SJSA1 (cell line): ENCODE measurements at places on chromosomes 5 and 9. TPM values are rescaled to one million over a fixed set of nuclear protein-coding genes. Genes with fewer than 3 reads are reported as not detected.

The OTP gene
- total RNA-seq, result not detected in 2 replicates

DNA sequence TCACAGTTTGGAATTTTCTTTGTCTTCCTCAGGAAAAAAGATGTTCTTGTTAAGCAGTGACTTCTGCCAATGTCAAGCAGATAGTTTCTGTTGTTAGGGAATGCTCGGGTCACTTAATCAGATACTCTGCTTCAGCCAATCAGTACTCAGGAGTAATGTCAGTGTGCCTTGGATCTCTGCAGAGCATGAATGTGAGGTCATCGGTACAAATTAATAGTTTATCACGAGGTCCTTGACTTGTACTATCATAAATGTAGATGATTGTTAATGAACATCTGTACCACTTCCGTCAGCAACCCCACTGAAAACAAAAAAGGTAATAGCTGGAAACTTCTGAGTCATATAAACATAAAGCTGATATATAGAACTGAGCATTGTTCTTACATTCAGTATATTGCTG, 73.6 kb downstream of the FBXL7 start:
- DNase-seq, result peak; percentile 40

The CNTNAP3B gene
- total RNA-seq, result 0.06 TPM in 1 of 2 replicates, not detected in the other

DNA sequence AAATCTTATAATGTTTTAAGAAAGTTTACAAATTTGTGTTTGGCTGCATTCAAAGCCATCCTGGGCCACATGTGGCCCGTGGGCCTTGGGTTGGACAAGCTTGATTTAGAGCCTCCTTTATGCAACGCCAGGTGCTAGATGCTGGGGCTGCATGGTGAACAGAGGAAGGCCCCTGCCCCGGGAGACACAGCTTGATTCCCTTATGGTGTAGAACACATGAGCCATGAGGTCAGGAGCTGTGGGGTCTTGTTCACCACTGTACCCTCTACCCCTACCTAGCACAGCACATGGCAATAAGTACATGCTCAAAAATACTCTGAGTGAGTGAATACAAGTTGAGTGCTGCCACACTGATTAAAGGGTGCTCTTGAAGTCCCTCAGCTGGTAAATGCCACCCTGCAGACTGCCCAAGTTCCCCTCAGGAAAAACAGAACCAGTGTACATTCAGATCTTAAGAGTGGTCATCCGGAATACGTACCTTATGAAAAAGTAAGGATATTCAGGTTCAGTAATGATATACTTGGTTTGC, 71.9 kb downstream of the ARRDC3 start:
- no peak for DNase-seq

DNA sequence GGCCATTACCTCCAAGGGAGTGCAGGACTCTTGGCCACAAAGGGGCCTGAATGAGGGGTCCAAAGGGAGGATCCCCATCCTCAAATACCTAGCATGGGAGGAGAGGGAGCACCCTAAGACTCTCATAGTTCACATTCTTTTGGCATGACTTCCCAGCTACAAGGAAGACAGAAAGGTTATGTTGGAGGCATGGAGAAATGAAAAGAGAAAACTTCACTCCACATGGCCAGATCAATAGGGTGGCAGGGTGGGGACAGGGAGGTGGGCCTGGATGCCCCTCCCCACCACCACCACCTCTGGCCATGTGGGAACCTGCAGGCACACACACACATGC, 97.6 kb downstream of the PAX5 start:
- no peak for DNase-seq

The DBH gene
- not detected in 2 replicates for total RNA-seq

The SLC36A2 gene
- not detected in 2 replicates for total RNA-seq

DNA sequence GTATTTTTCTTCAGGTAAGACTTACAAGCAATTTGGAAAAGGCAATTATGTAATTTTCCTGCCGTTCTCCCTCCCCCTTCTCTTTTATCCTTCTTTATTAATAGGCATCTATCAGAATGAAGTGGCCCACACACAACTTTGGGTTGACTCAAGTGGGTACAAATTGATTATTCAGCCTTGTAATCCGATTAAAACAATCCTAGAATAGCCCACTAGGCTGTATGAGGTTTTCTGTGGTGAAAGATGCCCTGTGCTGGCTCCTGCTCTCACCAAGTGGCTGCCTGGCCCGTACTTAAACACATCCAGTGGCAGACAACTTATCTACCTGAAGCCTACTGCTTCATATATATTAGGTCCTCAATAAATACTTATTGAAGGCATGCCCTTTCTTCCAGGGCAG, 177.3 kb upstream of the C9orf72 start:
- no peak for DNase-seq

- no peak for DNase-seq
Measured at GRCh38 chr9:135976944-135977343, 15.8 kb upstream of the UBAC1 start.

The FAXDC2 gene
- total RNA-seq, result 0.32 TPM in 1 of 2 replicates, not detected in the other

DNA sequence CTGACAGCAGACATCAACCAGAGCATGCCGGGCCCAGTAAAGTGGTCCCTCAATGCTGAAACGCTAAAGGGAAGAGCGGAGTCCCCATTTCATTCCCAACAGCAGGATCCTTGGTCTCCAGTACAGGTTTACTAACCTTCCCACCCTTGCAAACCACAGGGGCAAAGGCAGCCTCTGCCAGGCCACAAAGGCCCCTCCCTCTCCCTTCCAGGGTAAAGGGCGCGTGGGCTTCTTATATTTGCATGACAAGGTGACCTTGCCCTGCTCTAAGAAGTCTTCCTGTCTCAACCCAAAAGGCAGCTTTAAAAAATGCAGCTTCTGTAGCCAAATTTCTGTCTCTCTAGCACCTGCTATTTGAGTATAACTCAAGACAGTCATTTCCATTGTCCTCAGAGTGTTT, 131.5 kb upstream of the PTCH1 start:
- no peak for DNase-seq

DNA sequence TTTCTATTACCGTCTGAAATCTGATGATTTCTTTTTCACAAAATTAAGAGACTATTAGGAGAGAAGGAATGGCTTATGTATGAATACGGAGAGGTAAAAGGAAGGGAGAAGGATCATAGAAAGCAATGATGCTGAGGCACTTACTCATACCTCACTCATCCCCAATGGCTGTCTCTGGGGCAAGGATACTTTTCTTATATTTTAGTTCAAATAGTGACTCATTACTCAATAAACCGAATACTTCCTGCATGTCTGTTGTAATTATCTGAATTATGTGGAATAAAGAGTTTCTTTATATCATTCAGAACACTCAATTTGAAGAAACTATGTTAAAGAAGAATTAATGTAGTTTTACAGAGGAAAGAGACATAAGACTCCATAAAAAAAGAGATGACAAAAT, 284.5 kb upstream of the NUDT12 start:
- no peak for DNase-seq

GRCh38 chr5:157186309-157187045, 5.8 kb downstream of the ITK start:
- DNase-seq, result no peak

DNA sequence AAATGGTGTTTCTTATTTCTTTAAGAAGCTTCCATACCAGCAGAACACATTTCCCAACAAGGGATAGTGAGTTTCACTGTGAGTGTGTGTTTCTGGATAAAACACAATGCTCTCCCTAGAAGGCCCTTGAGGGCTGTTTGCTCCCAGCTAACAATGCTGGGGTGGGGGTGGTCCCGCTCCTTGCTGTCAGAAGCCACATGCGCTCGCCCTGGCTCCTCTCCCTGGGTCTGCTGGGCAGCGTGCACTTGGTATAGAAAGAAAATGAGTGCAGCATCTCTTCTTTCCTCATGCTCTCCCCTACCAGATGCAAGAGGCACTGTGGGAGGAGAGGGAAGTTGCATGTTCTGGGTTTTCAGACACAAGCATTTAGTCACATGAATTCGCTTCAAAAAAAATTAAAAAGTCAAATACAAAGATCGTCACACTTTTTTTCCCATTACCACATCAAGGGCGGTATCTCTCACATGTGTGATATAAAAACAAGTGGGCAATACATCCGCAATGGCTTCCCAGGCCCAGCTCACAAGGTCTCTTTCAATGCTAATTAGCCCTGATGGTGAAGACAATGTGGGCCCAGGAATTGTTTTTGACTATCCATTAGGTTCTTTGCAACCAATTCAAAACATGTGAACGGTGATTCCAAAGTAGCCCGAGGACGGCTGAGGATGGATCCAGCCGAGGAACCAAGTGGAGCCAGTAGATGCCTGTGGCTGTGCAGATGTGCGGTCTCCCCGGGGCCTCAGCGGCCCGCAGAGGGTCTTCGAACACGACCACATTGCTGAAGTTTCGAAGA, 603.6 kb downstream of the IRX1 start:
- DNase-seq, result no peak

The PCDH12 gene
- total RNA-seq, result not detected in 2 replicates

DNA sequence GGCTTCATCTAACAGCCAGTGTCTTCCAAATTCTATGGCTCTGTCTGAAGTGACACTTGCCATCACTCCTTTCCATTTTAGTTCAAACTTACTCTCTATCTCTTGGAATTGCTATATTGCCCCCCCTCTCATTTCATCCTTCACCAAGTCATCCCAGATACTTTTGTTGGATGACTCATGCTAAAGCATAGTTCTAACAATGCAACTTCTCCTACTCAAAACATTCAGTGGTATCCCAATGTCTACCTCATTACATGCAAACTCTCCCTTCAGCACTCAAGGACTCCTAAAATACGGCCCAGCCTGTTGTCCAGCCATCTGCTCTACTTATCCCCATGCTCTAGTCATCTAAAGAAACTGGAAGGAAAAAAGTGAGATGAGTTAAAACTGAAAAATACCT, 171.6 kb downstream of the RASEF start:
- DNase-seq, result no peak

The DDX4 gene
- not detected in 2 replicates for total RNA-seq

The SLC6A7 gene
- not detected in 2 replicates for total RNA-seq

DNA sequence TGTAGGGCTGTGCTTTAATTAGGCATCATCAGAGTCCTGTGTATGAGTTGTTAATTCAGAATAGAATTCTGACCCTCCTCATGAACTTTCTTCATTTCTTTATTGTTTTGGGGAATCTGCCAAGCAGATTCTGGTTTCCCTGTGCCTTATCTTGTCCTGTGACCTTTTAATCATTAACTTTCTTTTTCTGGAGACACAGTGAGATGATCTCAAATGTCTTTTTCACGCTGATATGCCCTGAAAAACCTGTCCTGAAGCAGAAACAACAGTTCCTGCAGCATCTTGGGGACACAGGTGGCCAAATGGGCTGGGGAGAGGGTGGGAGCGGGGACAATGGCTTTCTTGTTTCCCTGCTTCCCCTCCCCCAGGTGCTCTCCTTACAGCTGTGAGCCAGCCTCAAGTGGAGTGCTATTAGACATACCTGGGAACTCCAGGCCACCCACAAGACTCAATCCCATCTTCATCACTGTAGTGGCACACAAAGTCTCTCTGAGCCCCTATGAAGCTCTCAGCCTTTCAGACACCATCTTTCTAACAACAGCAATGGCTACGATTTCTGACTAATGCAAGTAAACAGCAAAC, 213.8 kb downstream of the ATP10B start:
- DNase-seq, result no peak

The PCDHGB7 gene
- 1.8 and 2.6 TPM in 2 replicates for total RNA-seq

The HEXB gene
- 301 and 394 TPM in 2 replicates for total RNA-seq

- DNase-seq, result no peak
Measured at GRCh38 chr9:114012126-114012525, 66.0 kb downstream of the AMBP start.

The PDLIM4 gene
- total RNA-seq, result 52.2 and 94.1 TPM in 2 replicates

The BNC2 gene
- total RNA-seq, result 1.6 and 4.9 TPM in 2 replicates

The IGFBPL1 gene
- 1.7 and 9.1 TPM in 2 replicates for total RNA-seq

DNA sequence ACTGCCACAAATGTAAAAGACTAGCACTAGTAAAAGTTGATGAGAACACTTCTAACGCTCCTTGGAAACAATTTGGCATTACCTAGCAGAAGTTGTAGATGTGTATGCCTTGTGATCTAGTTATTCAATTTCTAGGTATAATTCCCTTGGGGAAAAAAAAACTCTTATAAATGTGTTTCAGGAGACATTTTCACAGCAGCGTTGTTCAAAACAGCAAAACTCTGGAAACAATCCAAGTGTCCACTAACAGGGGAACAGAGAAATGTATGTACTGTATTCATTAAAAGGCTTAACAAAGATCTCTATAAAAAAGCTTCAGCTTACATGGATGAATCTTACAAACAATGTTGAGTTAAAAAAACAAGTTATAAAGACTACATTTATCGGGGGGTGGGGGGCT, 30.4 kb downstream of the NR3C1 start:
- no peak for DNase-seq

GRCh38 chr9:79465156-79465555, 106.6 kb upstream of the TLE4 start:
- DNase-seq, result no peak

The SCGB3A2 gene
- not detected in 2 replicates for total RNA-seq

DNA sequence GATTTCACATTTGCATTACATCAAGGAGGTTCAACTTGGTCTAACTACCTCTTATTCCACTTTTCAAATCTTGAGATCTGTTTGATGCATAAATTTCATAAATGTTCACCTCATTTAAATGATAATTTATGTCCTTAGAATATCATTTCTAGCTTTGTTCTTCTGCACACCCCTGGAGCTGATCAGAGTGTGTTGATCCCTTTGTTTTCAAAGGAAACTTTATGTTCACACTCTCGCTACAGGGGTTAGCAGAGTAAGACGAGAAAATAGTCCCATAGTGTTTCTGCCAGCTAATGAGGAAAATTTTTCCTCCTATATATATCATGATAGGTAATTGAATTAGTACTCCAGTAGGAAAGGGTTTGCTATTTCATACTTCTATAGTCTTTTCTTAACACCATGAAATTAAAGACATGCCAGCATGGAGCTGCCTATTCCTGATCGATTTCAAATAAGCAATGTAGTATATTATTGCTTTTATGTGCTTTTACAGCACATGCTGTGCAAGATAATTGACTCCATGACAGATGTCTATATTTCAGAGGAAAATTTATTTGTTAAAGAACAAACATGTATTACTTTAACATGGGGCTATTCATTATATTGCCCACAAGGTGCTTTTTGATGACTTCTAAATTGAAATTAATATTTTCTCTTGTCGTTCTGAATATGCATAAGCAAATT, 4.8 kb upstream of the PAM start:
- DNase-seq, result no peak

DNA sequence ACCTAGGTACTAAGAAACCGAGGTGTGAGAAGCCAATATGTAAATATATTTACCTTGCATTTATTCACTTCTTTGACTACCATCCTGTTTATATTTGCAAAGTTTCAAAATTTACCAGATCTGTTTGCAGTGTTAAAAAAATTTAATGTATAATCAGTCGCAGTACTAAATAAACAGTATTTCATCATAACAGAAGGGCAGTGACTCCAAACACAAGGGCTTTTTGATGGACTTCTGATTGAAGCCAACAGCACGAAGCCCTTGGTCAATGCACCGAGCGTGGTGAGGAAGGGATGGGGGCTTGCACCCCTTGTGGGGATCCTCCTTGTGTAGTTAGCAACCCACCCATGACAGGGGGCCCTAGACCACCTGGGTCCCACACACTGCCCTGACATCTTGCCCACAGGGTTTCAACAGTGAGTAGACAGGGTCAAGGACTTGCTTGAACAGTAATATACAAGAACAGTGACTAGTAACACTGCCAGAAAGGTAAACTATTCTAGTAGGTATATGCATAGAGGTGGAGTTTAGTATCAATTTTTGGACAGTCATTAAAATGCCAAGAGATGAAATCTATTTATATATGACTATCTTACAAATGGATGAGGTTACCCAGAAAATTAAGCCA, 52.6 kb upstream of the TBC1D9B start:
- DNase-seq, result no peak

The DIRAS2 gene
- total RNA-seq, result not detected in 2 replicates

The IL9 gene
- total RNA-seq, result not detected in 2 replicates
